ENCODE measurements at places on chromosomes 12 and 14. TPM values are rescaled to one million over a fixed set of nuclear protein-coding genes. Genes with fewer than 3 reads are reported as not detected.
A peak's percentile ranks its signal among the peaks of the same experiment; 100 is the strongest.

Gene FUT8
- 28.9 TPM for total RNA-seq

DNA sequence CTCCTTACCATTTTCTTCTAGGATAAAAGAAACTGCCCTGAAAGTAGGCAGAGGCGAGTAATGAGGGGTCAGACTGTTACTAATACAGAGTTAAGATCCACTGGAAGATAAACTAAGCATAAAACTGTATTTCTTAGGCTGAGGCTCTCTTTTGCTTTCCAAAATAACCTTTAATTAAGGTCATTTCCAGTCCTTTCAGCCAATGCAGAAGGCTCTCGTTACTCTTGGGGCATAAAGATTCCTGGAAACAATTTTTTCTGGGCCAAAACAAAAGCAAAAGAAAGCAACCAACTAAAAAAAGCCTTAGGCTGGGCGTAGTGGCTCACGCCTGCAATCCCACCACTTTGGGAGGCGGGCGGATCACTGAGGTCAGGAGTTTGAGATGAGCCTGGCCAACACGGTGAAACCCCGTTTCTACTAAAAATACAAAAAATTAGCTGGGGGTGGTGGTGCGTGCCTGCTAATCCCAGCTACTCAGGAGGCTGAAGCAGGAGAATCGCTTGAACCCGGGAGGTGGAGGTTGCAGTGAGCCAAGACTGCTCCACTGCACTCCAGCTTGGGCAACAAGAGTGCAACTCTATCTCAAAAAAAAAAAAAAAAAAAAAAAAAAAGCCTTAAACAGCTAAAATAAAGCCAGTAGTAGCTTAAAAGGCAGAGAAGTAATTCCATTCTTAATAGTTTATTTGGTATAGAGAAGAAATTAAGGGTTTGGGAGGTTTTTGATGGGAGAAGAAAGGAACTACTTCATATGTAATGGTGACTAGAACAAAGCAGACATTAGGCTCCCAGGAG is 68.9 kb upstream of the STAC3 start:
- DNase-seq = no peak

- DNase-seq = no peak
Observed at GRCh38 chr12:112549031-112549430, 130.3 kb downstream of the PTPN11 start.

Gene HRK
- total RNA-seq = not detected

GRCh38 chr12:83434600-83434999 is 747.9 kb downstream of the TMTC2 start:
- DNase-seq = no peak

DNA sequence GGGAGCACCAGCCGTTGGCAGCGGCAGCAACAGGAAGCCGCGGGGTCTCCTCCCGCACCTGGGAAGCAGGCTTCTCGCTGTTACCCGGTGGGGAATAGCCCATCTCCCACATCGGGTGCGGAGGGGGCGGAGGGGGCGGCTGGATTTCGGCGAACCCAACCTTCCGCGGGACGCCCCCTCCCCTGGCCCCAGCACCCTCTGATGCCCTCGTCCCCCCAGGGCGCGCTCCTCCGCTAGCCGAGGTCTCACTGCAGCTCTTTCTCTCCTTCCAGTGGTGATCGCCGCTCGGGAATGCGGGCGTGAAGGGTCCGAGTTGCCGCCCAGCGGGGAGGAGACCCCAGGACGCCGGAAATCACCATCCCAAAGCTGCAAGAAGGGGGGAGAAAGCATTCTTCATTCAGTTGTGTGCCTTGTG is 303 bp downstream of the SAMD4A start:
- DNase-seq = no peak

Gene KMT2D
- total RNA-seq = 9.4 TPM

DNA sequence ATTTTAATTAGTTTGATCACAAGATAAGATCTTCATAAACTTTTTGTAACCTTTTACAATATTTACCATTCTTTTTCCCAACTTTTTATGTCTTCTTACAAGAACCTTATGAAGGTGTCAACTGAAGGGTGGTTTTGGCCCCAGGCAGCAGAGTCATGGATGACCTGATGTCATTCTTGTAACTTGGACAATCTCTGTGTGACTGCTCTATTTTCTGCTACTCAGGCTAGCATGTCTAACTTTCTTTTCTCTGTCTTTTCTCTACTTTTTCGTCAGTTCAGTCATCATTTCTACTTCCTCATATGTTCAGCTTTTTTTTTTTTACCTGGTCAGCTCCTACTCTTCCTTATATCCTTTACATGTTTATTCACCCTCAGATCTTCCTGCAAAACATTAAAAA is 150.7 kb upstream of the PTPRQ start:
- DNase-seq = no peak

Gene KERA
- not detected for total RNA-seq

GRCh38 chr12:76670776-76671175 is 93.1 kb upstream of the ZDHHC17 start:
- DNase-seq = no peak

GRCh38 chr12:25397001-25397400 is 146.3 kb upstream of the KRAS start:
- no peak for DNase-seq

DNA sequence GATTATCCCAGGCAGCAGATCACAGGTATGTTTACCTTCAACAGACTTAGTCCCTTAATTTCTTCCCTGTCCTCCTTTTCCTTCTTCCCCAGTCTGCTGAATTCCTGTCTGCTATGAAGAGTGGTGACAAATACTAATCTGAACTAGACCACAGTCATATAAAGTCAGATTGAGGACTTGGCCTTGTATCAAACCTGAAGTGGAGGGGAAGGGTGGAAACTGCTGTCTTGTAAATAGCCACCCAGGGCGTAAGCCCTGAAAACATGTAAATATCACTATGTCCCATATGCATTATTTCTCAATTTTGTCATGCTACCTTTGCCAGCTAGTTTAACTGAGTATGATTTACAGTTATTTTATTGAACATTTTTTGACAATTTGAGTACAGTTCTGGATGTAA is 368.0 kb downstream of the CCDC91 start:
- no peak for DNase-seq

DNA sequence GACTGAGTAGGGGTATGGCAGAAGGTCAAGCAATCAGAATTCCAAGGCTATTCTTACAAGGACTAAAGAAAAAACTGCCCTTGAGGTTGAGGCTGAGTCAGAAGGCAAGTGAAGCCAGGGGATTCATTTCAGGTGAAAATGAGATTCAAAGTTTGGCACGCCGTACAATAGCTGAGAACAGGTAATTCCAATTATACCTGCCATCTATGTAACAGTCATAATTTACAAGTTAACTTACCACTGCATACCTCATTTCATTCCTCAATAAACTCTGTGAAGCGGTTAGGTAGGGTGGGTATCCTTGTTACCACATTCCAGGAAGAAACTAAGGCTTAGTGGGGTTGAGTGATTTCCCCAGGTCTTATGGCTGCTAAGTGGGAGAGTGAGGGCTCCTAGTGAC is 64.1 kb downstream of the STON2 start:
- DNase-seq = no peak

DNA sequence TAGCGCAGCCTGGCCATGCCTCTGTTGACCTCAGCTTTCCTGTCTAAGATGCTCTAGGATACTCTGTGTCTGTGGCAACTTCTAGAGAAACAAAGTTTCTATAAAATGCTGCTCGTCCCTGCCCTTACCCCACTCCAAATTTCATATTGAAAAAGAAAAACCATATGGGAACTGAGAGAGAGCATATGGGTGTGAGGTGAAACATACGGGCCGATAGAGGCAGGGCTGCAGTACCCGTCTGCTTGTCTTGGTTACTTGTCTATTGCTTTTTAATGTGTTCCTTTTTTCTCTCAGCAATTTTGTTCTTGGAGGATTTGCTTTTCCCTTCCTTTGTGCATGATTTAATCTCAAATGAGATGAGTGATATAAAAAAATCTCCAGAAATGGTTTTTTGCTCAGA is 113.0 kb downstream of the SRGAP1 start:
- no peak for DNase-seq

Gene PTPRO
- 1.7 TPM for total RNA-seq

Gene C14orf93
- 6.9 TPM for total RNA-seq

- no peak for DNase-seq
Observed at GRCh38 chr12:25557830-25558436, 4.8 kb upstream of the LMNTD1 start.

Gene SRSF5
- 83.3 TPM for total RNA-seq

Gene CISTR
- total RNA-seq = not detected

Gene OASL
- total RNA-seq = 9.2 TPM

- no peak for DNase-seq
Observed at GRCh38 chr14:40093800-40094199, 661.6 kb upstream of the FBXO33 start.

- DNase-seq = no peak
Observed at GRCh38 chr12:49577589-49578315, 9.8 kb upstream of the MCRS1 start.

DNA sequence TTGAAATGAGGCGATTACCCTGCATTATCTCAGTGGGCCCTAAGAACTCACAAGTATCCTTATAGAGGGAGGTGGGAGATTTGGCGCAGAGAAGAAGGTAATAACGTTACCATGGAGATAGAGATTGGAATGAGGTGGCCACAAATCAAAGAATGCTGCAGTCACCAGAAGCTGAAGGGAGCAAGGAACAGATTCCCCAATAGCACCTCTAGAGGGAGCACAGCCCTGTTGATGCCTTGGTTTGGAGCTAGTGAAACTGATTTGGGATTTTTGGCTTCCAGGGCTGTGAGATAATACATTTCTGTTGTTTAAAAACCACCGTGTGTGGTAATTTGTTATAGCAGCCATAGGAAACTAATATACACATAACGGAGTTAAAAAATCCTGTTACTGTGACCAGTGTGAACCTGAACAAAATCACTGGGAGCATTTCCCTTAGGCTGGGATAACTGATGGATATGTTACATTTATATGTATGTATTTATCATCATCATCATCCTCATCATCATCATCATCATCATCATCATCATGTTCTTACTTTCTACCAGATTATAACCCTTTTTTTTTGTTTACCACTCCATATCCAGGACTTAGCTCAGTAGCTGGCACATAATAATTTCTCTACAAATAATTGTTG is 100.3 kb downstream of the LIN7A start:
- DNase-seq = peak; percentile 45

DNA sequence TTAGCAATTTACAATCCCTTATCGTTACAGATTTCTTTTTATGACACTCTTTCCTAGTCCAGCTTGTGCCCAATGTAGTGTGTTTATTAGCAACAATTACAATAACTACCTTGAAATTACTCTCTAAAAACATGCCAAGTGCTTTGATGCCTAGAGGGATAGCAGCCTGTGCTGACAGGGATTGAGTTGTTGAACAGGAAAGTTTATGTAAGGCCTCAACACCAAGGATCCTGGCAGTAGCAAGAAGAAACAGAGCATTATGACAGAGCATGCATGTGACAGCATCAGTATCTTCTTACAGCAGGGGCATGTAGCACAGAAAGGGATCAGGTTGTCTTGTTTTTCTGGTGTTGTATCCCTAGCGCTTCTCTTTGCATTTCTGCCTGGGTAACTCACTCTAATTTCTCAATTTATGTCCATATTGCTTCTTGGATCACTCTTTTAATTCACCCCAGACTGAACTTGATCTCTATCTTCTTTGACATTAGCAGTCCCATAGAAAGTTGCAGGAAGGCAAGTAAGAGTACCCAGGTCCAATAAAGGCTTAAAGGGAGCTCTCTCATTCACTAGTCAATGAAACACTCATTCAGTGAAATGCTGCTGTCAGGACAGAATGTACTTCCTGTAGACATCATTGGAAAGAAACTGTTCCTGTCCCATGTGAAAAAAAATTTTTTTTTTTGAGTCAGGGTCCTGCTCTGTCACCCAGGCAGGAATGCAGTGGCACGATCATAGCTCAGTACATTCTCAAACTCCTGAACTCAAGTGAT is 220.0 kb upstream of the GRIP1 start:
- DNase-seq = no peak

- no peak for DNase-seq
Observed at GRCh38 chr12:43786899-43787693, 19.0 kb downstream of the TWF1 start.

- DNase-seq = no peak
Observed at GRCh38 chr14:29587761-29588470, 339.7 kb downstream of the PRKD1 start.

- DNase-seq = no peak
Observed at GRCh38 chr12:92124689-92125029, 21.0 kb downstream of the BTG1 start.

- no peak for DNase-seq
Observed at GRCh38 chr12:71060426-71060825, 97.4 kb downstream of the TSPAN8 start.

GRCh38 chr12:10304161-10304574 is 3.5 kb upstream of the KLRD1 start:
- peak; percentile 99 for DNase-seq

Gene SLC5A8
- total RNA-seq = not detected

DNA sequence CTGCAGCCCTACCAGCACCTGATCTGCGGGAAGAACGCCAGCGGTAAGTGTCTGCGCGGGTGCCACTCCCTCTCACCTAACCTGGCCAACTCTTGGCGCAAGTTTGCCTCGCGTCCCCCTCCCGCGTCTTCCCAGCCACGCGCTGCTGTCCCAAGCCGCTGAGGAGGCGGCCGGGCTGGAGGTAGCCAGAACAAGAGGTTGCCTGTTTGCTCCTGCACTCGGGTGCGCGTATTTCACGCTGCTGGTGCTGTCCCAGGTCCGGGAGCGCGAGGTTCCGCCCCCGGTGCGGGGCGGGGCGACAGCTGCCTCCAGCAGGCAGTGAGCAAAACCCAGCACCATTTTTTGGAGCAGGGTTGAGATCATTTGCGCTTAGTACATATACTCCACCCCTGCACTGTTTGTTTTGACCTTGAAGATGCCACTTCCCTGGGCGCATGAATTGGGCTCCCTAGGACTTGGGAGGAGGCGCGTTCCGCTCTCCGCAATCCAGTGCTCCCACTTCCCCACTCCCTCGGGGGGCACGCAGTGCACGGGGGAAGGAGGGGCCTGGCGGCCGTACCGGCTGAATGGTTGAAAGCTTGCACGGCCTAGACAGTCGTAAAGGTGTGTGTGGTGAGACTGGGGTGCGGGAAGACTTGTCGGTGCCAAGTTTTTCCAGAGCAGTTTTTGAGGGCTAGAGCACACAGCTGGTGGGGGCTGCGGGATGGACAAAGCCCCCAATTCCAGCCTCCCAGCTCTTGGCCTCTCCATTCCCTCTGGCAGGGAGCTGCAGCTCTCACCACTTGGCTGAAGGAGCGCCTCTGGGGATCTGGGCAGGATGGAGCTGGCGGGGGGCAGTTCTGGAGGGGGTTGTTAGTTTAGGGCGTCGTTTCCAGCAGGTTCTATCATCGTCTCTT is 226.9 kb upstream of the CRY1 start:
- DNase-seq = no peak

Gene OR6C2
- not detected for total RNA-seq

Gene GLS2
- total RNA-seq = not detected

- DNase-seq = no peak
Observed at GRCh38 chr12:52486166-52487105, 6.6 kb downstream of the KRT6A start.

DNA sequence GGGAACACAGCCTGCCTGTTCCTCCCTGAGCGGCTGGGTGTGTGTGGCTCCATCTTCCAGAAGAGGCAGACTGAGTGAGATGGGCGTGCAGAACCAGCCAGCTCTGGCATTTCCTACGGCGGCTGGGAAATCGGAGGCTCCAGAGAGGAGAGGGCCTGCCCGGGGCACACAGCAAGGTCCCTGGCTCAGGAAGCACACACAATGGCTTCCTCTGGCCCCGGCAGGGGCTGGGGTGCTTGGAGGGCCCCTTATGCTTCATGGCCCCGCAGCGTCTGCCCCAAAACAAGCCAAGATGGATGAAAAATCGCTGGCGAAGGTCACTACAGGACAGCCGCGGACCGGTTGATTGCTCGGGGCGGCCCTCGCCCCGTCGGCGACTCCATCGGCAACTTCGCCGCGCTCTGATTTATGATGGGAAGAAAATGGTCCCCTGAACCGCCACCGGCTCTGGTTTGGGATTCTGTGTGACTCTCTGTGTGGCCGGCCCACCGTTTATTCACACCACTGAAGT is 191.5 kb upstream of the C14orf180 start:
- DNase-seq = no peak

Gene EXD2
- 5.0 TPM for total RNA-seq

Gene DAO
- total RNA-seq = not detected
